Brain microvascular endothelial cell (primary cell): ENCODE measurements at places on chromosomes 1 and 21.
A peak's percentile ranks its signal among the peaks of the same experiment; 100 is the strongest.

DNA sequence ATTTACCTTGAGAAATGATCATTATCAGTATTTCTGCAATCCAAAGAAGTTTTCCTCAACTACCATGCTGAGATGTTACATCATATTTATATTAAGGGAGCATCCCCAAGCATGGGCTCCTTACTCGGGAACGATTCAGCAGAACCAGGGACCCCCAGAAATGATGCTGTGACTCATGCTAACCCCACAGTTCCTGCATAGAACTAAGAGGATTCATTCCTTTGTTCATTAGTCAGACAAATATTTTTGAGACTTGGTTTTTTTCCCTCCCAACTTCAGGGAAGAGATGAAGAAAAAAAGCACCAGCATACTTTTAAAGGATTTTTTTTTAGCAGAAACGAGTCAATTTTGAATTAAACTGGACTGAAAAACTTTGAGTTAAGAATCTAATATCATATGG is 49.2 kb upstream of the COL24A1 start:
- DNase-seq: no peak

GRCh38 chr1:117032681-117033539 is 27.2 kb upstream of the TTF2 start:
- DNase-seq: no peak

GRCh38 chr21:42143111-42143510 is 72.0 kb downstream of the UMODL1 start:
- DNase-seq: no peak

DNA sequence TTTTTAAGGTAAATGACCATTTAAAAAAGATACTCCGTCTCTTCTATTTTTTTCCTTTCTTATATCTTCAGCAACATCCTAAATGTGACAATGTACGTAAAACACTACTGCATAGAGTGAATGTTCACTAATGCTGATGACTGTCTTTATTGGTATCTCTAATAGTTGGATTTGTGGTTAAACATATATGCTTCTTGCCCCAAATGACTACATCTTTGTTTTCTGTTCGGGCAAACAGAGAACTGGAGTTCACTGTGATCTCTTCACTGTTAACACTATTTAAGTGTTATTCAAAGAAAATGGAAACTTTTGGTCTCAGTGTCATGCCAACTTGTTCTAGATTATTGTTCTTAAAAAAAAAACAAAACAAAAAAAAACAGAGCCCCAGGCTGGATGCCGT is 109.4 kb downstream of the KIF26B start:
- no peak for DNase-seq

DNA sequence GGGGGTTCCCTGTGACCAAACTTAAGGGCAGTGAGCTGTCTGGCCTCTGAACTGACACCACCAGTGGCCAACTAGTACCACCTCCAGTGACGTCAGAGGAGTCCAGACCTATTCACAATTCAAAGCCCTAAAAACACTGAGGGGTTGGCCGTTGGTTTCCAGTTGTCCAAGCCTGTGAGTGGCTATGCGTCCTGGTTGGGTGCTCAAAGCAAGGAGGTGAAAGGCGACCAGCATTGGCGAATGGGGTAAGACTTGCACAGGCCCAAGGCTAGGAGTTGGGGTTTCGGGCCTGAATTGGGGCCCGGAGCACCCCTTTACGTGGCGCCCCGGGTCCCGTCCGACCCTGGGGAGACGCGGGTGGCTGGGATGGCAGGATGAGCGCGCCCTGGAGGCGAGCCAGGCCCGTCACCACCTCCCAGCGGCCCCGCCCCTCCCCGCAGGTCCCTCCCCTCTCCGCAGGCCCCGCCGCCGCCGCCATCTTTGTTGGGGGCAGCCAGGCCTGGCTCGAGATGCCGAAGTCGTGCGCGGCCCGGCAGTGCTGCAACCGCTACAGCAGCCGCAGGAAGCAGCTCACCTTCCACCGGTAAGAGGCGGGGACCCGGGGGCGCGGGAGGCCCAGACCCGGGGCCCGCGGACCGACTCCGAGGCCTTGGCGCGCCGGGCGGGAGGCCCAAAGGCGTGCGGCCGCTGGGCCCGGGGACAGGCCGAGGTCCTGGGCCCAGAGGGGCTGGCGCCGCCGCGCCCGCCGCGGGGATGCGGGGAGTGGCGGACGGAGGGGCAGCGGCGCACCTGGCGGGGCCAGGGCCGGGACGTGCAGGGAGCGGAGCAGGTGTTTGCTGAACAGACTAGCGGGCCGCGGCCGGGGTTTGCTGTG is at the start of gene THAP3:
THAP3 (plus strand) TSS at position 159 of the 874 bp plus-strand sequence; CDS start at position 510, 351 bp downstream.
- DNase-seq: peak; percentile 61

GRCh38 chr1:29540801-29541357 is 304.6 kb downstream of the PTPRU start:
- DNase-seq: no peak

- DNase-seq: peak; percentile 56
Measured at GRCh38 chr1:76901158-76901767, 34.0 kb downstream of the ST6GALNAC5 start.

GRCh38 chr21:33374450-33375096 is 28.6 kb upstream of the IFNGR2 start:
- peak; percentile 58 for DNase-seq

- no peak for DNase-seq
Measured at GRCh38 chr1:109971559-109971958, 13.0 kb upstream of the AHCYL1 start.

DNA sequence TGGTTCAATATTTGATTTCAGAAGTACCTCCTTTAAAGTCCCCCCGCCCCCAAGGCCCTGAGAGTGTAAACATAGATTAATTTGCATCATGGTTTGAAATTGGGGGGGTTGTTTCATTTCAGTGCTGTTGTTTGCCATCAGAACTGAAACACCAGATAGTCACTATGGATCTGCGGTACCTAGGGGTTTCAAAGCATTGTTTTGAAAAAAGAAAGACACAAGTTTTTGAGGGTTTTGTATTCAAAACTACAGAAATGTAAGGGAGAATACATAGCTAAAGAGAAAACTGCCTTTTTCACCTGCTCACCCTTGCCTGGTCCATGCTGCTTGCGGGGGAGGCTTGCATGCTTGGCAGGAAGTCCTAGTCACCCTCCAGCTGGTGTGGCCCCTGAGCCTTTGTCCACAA is 59.3 kb downstream of the ACP6 start:
- no peak for DNase-seq

GRCh38 chr1:41241749-41242341 is at the start of gene SCMH1:
Gene SCMH1 (minus strand): TSS chr1:41242306. CDS start chr1:41186133, 56,173 bp downstream.
- no peak for DNase-seq

GRCh38 chr1:81463936-81464837 is 336.5 kb upstream of the ADGRL2 start:
- DNase-seq: no peak

DNA sequence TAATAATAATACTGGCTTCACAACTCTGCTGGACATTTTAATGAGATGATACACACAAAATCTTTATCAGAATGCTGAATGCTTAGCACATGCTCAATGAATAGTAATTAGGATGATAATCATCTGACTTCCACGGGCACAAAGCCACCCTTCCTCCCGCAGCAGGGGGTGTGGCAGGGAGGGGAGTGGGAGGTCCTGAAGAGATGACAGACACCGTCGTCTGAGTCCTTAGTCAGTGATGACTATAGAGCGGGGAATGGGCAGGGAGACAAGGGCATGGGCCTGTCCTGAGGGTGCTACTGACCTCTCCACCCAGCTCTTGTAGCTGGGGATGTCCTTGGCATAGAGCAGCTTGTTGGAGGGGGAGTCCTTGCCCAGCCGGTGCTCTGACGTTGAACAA is 117.6 kb upstream of the CD34 start:
- no peak for DNase-seq
